Activated naive CD8-positive, alpha-beta T cell treated with anti-CD3 and anti-CD28 coated beads for 36 hours (primary cell): ENCODE measurements at places on chromosomes 4 and X. TPM values are rescaled to one million over a fixed set of nuclear protein-coding genes. Genes with fewer than 3 reads are reported as not detected.

Gene MAP3K15
- total RNA-seq = 1.1 TPM

Gene PRMT9
- 6.8 TPM for total RNA-seq

Gene GATA1
- not detected for total RNA-seq

Gene RPS3A
- 2,830 TPM for total RNA-seq

Gene PROM1
- 0.56 TPM for total RNA-seq

Gene OPRPN
- total RNA-seq = not detected

GRCh38 chr4:102988429-102989020, 31.0 kb downstream of the SLC9B1 start:
- peak overlapping the region; percentile 55 for H3K4me3 ChIP-seq
- no peak for DNase-seq
- H3K36me3 ChIP-seq = peaks cover 23% of the 10 kb centered on the region
- no peaks in the 10 kb centered on the region for H3K27me3 ChIP-seq
- H3K4me1 ChIP-seq = peaks cover 15% of the 10 kb centered on the region

DNA sequence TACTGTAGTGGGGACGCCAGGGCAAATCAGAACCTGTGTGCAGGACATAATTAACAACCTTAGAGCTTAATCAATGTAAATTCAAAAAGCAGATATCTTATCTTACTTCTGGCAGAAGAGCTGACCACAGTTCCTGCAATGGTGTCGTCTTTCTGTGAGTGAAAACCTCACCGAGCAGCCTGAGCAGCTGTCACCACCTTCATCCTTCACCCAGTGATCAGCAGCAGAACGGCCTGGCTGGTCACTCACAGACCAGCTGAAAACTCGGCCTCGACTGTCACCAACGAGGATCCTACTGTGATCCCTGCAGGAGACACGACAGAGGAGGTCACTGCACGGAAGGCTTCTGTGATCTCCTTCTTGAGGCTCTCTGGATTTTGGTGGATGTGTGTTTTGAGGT, 94.2 kb downstream of the CDS1 start:
- H3K27me3 ChIP-seq = peaks cover 10% of the 10 kb centered on the region
- DNase-seq = no peak
- peaks cover 12% of the 10 kb centered on the region for H3K4me1 ChIP-seq
- H3K36me3 ChIP-seq = no peaks in the 10 kb centered on the region
- no peak overlapping the region for H3K27ac ChIP-seq

DNA sequence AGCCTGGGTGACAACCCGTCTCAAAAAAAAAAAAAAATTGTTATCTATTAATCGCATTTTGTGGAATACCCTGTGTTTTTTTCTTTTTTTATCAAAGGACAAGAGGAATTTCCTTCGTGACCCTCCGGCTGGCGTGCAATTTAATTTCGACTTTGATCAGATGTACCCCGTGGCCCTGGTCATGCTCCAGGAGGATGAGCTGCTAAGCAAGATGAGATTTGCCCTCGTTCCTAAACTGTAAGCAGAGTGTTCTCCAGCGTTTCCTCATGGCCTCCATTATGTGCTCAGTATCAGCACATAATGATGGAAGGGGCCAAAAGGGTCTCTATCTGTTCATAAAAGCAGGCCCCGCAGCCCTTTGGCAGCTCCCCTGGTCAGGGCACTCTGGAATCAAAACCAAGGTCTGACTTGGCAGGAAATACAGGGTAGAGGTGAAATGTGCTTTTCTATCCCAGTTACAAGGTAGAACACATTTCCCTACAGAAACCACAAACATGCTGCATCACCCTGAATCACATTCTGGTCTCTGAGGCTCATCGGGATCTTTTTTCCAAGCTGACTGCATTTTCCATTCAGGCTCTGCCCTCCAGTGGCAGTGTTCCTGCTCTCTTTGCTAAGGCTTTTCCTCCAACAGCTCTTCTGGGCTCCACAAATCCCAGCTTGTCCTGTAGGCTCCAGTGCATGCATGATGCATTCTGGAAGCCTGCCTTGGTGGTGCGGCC, 24.4 kb downstream of the SYAP1 start:
- H3K27ac ChIP-seq = no peak overlapping the region
- no peak for DNase-seq
- H3K27me3 ChIP-seq = no peaks in the 10 kb centered on the region
- peaks cover 5% of the 10 kb centered on the region for H3K36me3 ChIP-seq

- peak; percentile 24 for DNase-seq
- H3K27me3 ChIP-seq = no peaks in the 10 kb centered on the region
- H3K36me3 ChIP-seq = no peaks in the 10 kb centered on the region
- peaks cover 8% of the 10 kb centered on the region for H3K4me1 ChIP-seq
These were observed 1577.0 kb upstream of the TENM3 start for GRCh38 chr4:180665994-180666824.

DNA sequence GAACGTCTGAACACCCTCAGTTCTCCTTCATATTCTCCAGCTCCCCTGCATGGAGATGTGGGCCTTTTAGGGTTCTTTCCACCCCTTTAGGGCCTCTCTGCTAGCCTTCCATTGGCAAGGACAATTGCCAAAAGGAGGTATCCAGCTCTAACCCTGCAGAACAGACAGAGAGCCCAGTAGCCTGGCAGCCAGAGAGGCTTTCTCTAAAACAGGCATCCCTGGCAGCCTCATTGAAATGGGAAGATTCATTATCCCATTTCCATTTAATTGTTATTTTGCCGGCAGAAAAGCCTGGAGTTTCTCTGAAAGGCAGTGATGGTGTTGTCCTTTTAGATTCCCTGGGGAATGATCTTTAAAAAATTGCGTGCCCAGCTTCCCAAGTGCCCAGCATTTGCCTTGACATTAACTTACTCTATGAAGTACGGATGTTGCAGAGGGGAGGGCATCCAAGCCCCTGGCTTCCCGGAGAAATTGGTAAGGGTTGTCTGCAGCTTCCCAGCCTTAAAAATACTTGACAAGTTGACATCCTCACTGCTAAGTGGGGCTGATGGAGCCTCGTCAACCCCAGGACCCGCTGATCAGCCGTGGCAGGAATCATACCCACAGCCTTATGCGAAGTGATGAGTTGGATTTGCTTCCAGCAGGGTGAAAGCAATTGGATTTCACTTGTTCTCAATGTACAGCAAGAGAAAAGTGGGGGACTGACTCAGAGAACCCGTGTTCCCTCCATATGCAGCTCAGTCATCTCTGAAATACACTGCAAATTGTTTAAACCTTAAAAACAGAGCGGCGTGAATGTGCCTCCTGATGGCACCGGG, 244.1 kb downstream of the CRLF2 start:
- H3K27me3 ChIP-seq = peaks cover 10% of the 10 kb centered on the region
- no peaks in the 10 kb centered on the region for H3K36me3 ChIP-seq
- no peak overlapping the region for H3K4me3 ChIP-seq
- H3K4me1 ChIP-seq = peaks cover 5% of the 10 kb centered on the region
- H3K27ac ChIP-seq = no peak overlapping the region

GRCh38 chr4:106266201-106266600, 49.8 kb downstream of the TBCK start:
- no peak for DNase-seq
- no peaks in the 10 kb centered on the region for H3K36me3 ChIP-seq
- H3K4me3 ChIP-seq = no peak overlapping the region
- H3K27ac ChIP-seq = no peak overlapping the region
- no peaks in the 10 kb centered on the region for H3K27me3 ChIP-seq
- peaks cover 13% of the 10 kb centered on the region for H3K4me1 ChIP-seq

DNA sequence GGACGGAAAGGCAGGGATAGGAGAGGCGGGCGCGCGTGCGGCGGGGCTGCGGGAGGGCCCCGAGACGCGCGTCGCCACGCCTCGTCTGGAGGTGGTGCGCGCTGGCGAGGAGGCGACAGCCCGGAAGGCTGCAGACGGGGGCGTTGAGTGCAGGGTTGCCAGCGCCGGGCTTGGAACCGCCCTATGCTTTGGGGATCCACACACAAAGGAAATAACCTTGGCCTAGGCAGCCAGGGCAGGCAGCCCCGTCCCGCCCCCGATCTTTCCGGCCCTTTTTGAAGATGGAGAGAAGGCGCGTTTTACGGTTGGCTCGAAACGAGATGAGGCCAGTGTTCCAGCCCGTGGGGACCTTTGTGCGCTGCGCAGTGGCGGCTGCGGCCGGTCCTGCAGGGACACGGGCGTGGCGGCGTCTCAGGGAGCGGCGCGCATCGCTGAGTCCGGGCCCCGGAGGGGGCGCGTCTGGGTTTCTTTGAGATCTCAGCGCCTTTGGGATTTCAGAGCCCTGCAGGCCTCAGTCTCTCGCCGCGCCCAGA, 50.8 kb upstream of the TRIM2 start:
- DNase-seq = peak; percentile 82
- H3K27me3 ChIP-seq = peaks cover 38% of the 10 kb centered on the region
- peaks cover 55% of the 10 kb centered on the region for H3K4me1 ChIP-seq
- peaks cover 2% of the 10 kb centered on the region for H3K36me3 ChIP-seq
- H3K4me3 ChIP-seq = peak overlapping the region; percentile 76

GRCh38 chrX:50165727-50166126, 35.1 kb downstream of the AKAP4 start:
- DNase-seq = no peak
- no peak overlapping the region for H3K27ac ChIP-seq
- peaks cover 8% of the 10 kb centered on the region for H3K4me1 ChIP-seq
- no peak overlapping the region for H3K4me3 ChIP-seq

DNA sequence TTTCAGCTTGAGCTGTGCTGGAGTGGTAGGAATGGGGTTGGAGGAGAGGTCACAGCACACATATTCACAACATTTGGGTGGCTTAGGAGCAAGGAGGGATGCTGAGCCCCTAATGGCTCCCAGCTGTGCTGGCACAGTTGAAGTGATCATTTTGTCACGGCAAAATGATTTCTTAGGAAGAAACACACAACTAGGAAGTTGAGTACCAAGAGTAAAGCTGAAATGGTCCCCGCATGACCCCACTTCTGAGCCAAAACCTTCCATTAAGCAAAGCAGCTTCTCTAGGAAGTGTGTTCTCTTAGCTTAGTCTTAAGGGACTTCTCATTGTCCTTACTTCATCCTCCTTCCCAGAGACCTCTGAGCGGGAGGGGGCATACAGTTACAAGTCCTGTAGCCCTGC, 12.6 kb downstream of the CAPN6 start:
- no peaks in the 10 kb centered on the region for H3K36me3 ChIP-seq
- no peak for DNase-seq
- H3K4me3 ChIP-seq = no peak overlapping the region
- H3K27ac ChIP-seq = no peak overlapping the region
- H3K27me3 ChIP-seq = no peaks in the 10 kb centered on the region
- H3K4me1 ChIP-seq = no peaks in the 10 kb centered on the region

DNA sequence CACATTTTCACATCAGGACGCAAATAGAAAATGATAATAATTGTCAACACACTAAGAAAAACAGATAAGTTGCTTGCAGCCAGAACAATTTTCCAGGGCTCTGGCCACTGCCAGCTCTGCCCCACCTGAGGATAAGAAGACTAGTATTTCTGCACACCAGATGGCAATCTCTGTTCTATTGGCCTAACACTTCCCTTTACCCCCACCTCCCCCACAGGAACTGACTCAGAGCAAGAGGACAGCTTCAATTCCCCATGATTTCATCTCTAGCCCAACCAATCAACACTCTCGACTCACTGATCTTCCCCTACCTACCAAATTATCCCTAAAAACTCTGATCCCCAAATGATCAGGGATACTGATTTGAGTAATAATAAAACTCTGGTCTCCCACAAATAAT, 164.0 kb downstream of the SMARCA1 start:
- no peak overlapping the region for H3K4me3 ChIP-seq
- H3K36me3 ChIP-seq = no peaks in the 10 kb centered on the region
- peak; percentile 1 for DNase-seq
- H3K27ac ChIP-seq = no peak overlapping the region

- H3K27me3 ChIP-seq = no peaks in the 10 kb centered on the region
- H3K27ac ChIP-seq = no peak overlapping the region
- H3K36me3 ChIP-seq = no peaks in the 10 kb centered on the region
These were observed 216.6 kb downstream of the KDR start for GRCh38 chr4:54908763-54909162.

DNA sequence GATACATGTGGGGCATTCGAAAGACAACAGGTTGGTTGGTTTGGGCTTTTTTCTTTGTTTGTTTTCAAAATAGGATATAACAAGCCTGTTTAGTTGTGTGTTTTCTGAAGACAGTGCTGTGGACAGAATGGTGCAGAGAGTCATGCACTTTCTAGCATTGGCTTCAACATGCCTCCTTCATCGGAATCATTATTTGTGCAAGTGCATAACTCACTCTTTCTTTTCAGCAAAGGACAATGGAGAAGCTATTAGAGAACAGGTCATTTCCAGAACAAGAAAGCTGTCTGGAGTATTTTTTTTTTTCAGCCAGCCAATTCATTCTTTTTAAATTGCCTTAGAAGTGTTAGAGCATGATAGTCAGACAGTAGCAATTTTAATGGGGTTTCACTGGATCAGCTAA, 225.8 kb downstream of the STK32B start:
- no peaks in the 10 kb centered on the region for H3K4me1 ChIP-seq
- H3K27me3 ChIP-seq = no peaks in the 10 kb centered on the region
- no peak for DNase-seq
- H3K27ac ChIP-seq = no peak overlapping the region
- no peak overlapping the region for H3K4me3 ChIP-seq
- no peaks in the 10 kb centered on the region for H3K36me3 ChIP-seq

DNA sequence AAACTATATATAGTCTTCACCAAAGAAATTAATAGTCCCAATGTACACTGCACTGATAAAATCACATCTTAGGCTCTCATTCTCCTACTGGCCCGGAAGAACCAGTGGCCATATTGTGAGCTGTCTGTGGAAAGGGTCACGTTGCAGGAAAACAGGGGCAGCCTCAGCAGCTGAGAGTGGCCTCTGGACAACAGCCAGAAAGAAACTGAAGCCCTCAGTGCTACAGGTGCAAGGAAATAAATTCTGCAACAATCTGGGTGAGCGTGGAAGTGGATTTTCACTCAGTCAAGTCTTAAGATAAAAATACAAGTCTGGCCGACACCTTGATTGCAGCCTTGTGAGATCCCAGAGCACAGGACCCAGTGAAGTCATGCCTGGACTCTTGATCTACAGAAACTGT, 3.2 kb upstream of the SLC25A14 start:
- H3K4me3 ChIP-seq = no peak overlapping the region
- no peak for DNase-seq
- no peaks in the 10 kb centered on the region for H3K27me3 ChIP-seq
- no peaks in the 10 kb centered on the region for H3K36me3 ChIP-seq

GRCh38 chr4:100694467-100694866, 176.6 kb upstream of the EMCN start:
- no peak overlapping the region for H3K4me3 ChIP-seq
- H3K27ac ChIP-seq = no peak overlapping the region
- no peaks in the 10 kb centered on the region for H3K36me3 ChIP-seq
- DNase-seq = no peak

DNA sequence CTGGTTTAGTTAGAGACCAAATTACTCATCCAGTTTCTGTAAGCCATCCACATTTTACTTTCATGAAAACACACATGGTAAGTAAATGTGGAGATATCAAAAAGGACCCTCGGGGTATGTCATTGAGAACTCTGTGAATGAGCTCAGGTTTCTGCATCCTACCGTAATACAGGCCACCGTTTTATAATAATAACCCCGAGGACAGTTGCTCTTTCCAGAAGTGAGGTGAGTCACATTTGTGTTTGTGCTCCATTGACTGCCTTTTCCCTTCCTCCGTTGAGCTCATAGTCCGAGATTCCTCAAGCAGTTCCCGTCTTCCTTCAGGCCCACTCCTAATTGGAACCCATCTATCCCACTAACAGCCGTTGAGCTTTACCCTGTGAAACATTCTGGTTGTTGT, 95.3 kb downstream of the GRID2 start:
- H3K4me1 ChIP-seq = no peaks in the 10 kb centered on the region
- no peak for DNase-seq
- no peak overlapping the region for H3K27ac ChIP-seq
- no peaks in the 10 kb centered on the region for H3K27me3 ChIP-seq
- no peak overlapping the region for H3K4me3 ChIP-seq
- no peaks in the 10 kb centered on the region for H3K36me3 ChIP-seq
